SIG-M5 (cell line): ENCODE measurements at places on chromosomes 5 and 9.

DNA sequence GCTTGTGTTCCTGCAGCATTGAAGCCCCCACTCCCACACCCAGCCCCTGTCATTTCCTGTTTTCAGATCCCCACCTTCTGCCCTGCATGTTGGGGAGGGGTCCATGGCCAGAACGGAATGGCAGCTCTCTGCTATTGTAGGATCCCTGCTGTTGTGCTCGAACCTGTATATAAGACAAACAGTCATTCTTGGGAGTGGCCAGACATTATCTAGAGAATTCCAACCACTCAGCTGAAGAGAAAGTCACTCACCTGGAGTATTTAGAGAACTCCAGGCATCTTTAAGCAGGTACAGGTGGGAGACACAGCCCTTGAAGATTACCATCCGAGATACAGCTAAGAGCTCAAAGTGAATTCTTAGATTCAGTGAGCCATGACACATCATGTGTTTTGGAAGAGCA is 96.1 kb downstream of the C9orf152 start:
- DNase-seq, result no peak

DNA sequence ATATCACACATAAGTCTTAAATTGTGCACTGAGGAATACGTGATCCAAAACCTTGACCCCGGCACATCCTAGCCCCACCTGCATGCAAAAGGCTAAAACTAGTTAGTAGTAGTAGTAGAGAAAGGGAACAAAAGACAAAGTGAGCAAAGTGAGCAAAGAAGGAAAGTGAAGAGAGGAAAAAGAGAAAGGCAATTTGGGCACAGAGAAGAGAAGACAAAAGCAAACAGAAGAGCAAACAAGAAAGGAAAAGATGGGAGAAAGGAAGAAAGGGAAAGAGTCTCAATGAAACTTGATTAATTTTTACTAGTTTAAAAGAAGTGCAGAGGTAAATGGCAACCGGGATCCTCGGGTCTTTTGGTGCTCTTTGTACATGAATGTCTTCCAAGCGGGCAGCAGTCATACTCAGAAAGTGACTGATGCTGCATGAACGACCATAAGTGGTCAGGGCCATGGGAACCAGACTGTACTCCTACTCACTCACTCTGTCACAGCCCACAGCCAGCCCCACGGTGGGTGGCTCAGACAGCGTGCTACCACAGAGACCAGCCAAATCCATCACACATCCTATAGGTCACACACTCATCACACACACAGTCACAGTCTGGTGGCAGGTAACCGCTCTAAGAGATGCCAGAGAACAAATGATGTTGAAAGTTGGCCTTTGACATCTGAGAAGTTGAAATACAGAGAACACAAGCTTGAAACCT is 203.9 kb downstream of the FBN2 start:
- no peak for DNase-seq

DNA sequence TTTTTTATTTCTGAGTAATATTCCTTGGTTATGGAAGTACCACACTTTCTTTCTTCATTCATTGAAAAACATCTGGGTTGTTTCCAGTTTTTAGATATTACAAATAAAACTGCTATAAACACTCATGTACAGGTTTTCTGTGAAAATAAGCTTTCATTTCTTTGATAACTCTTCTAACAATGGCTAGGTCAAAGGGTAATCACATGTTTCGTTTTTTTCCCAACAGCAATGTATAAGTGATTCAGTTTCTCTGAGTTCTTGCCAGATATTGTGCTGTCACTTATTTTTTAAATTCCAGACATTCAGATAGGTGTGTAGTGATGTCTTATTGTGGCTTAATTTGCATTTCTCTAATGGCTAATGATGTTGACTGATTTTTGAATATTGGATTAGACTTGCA is 16.7 kb upstream of the TNPO1 start:
- DNase-seq, result no peak

DNA sequence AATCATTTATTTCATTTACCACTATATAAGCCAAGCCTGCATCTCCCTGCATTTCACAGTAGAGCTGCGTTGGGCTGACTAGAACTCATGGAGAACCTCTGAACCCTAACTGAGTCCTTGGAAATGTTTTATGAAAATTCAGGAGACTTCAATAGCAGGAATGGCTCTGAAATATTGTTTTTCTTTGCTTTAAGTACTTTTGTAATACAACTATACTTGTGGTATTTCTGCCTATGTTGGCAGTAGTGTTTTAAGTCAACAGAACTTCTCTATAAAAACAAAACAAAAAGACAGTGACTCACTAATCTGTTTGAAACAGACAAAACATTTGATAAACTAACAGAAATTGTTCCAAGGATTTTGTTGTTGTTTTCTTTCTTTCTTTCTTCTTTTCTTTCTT is 489.2 kb upstream of the MEF2C start:
- no peak for DNase-seq

- DNase-seq, result no peak
Observed at GRCh38 chr5:158754018-158754514, 345.6 kb downstream of the EBF1 start.

- no peak for DNase-seq
Observed at GRCh38 chr5:102262688-102263087, 33.4 kb downstream of the SLCO4C1 start.

DNA sequence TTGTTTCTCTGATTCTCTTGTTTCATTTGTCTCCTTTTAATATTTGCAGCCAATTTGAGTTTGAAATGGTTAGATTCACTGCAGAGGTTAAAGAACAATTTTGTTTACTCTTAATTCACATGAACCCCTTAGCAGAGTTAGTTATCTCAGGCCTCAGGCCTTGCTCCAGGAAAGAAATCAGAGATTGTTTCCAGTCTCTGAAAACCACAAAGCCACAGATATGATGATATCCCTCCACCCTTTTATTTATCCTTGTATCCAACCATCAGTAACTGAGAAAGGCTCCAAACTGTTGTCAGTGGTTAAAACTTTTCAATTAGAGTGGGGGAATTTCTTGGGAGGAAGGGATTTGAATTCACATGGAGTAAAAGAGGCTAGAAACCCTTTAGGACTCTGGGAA is 406.0 kb upstream of the DMAC1 start:
- DNase-seq, result no peak

- peak; percentile 18 for DNase-seq
Observed at GRCh38 chr5:144187699-144188294, 17.1 kb downstream of the KCTD16 start.

- DNase-seq, result no peak
Observed at GRCh38 chr5:73796164-73797131, 170.5 kb downstream of the ARHGEF28 start.

DNA sequence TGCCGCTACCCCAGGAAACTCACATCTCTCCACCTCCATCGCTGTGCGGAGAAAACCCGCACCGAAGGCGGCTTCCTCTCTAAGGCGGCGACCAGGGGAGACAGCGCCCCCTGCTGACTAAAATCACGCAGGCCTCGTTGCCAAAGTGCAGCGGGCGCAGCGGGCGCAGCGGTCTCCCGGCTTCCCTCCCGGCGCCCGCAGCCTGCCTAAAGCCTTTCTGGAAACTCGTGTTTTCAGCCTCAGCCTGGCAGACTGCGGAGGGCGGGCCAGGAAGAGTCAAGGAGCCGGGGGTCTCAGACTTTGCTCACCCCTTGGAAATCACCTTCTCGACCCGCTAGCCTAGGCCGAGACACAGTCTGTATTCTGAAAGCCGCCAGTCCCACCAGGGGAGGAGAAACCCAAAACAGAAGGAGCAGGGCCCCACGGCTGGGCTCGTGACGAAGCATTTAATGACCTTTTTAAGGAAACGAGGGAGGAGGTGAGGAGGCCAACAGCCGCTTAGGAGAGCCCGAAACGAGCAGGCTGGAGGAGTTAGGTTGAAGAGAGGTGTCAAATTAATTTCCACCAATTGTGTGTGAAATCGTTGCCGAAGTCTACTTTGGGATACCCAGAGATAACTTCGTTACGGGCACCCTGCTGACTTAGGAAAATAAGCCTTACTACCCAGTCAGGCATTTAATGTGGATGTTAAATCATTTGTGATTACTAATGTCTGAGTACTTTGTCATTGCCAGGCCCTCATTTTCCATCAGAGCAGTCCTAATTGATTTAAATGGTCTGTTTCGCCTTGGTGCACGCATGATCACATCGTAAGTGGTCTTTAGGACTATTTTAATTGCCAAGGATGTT is 7.3 kb upstream of the FOXB2 start:
- no peak for DNase-seq

DNA sequence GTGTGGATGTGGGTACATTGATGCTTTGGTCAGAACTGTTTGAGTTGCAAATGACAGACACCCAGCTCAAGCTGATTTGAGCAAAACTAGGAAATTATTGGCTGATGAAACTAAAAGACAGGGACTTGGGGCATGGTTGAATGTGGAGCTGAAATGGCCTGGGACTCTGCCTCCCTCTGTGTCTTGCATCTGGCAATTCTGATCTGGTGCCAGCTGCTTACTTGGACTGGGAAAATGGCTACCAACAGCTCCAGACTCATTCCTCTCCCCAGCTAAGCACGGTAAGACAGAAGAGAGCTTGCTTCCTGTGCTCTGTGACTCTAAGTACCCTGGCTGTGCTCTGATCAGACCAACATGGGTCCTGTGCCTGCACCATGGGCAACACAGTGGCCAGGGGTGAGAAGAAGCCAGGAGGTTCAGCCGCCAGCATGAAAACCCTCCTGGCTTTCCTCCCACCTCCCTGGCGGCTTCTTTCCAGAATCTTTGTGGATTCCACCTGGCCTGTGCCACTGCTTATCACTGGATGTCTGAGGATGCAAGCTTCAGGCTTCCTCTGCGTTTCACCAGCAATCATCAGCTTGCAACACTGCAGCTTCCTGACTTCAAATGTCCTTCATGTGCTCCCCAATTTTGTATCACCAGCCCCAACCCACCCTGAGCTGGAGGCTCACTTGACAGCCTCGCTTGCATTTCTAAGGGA is 44.1 kb downstream of the C5orf15 start:
- no peak for DNase-seq

GRCh38 chr5:156695774-156696173 is 154.3 kb upstream of the PPP1R2B start:
- DNase-seq, result no peak

- no peak for DNase-seq
Observed at GRCh38 chr9:98064623-98065392, 8.3 kb downstream of the NANS start.

GRCh38 chr9:128118971-128119665 is 8.4 kb downstream of the PTGES2 start:
- no peak for DNase-seq

DNA sequence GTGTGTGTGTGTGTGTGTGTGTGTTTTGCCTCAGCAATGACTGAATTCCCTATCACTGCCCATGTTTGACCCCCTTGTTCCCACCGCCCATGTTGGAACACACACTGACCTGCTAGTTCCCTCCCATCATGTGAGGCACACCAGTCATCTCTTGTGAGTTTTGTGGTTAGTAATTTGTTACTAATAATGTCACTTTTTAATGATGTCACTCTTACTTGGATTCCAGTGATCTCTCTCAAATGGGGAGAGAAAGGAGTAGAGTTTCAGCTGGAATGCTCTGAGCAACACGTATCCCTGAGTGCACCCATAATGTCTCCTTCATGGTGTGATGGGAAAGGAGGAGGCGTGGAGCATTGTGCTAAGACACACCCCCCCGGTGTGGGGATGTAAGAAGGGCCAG is 172.6 kb downstream of the SH3GL2 start:
- no peak for DNase-seq

DNA sequence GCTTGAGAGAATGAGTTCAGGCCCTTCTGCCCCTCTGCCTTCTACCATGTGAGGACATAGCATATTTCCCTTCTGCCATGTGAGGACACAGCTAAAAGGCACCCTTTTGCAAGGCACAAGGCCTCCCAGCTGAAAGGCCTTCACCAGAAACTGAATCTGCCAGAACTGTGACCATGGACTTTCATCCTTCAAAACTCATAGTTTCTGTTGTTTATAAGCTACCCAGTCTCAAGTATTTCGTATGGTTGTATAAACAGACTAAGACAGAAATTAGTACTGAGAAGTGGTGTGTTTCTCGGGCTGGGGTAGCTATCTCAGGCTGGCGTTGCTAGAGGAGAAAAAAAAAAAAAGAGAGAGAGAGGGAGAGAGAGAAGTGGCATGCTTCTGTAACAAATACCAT is 368.6 kb downstream of the DMRTA1 start:
- DNase-seq, result no peak

DNA sequence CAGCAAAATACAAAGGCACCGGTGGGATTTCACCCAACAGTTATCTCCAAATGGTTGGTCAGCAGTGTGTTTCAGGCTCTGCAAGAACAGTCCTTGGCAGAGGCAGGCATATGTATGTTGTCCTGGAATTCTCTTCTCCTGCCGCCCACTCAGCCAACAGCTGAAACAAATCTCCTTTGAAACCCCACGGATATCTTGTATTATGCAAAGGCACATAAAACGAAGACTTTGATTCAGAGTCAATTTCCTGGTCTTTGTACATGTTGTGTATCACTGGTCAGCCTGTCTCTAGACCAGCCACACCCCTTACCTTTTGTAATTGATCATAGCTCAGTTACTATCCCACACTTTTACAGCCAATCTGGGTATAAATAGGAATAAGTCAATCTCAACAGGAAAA is 29.2 kb downstream of the FREM1 start:
- no peak for DNase-seq

GRCh38 chr9:93905473-93906133 is 49.6 kb downstream of the BARX1 start:
- no peak for DNase-seq

GRCh38 chr5:113338628-113339027 is 96.2 kb downstream of the TSSK1B start:
- DNase-seq, result no peak

- no peak for DNase-seq
Observed at GRCh38 chr5:38677636-38678035, 121.2 kb upstream of the LIFR start.

- no peak for DNase-seq
Observed at GRCh38 chr9:37919246-37919955, 15.5 kb upstream of the SLC25A51 start.

DNA sequence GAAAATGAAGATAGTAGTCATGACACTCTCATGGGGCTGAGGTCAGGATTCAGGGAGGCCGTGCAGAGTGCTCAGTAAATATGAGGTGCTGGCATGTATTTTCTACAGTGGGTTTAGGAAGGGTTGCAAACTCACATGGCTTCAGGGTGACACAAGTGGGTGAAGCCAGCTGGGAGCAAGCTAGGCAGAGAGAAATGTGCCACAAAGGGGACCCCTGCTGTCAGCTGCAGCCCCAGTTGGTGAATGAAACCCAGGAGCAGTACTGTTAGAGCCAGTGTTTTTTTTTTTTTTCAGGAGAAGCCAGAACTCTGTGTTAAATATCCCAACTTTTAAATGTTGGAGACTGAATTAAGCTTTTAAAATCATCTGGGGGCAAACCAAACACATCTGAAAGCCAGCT is 75.3 kb downstream of the INSYN2B start:
- DNase-seq, result no peak

GRCh38 chr5:157177953-157178352 is 2.7 kb upstream of the ITK start:
- DNase-seq, result no peak

DNA sequence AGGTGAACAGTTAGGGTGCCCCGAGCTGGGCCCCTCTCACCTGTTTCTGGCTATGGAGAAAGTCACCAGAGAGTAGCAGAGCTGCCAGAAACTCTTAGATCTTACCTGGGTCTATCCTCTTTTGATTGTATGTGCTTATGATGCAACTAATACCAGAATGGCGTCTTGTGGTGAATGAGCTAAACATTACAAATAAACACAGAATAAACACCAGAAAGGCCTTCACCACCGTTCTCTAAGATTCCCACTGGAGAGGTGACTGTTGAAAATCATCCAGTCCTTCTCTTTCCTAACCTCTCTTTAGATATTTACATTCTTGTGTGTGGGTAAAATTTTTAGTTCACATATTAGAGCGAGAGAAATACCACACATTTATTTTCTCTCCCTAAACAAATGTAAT is 241.7 kb upstream of the GAS1 start:
- DNase-seq, result no peak

- no peak for DNase-seq
Observed at GRCh38 chr5:1480217-1480616, 35.0 kb upstream of the SLC6A3 start.
